Caco-2 (cell line): ENCODE measurements at places on chromosomes 7 and 10.

GRCh38 chr10:71590781-71591350, 128.7 kb downstream of the C10orf105 start:
- no peak for DNase-seq

GRCh38 chr10:123354521-123354920, 200.3 kb downstream of the BUB3 start:
- no peak for DNase-seq

- DNase-seq, result no peak
Measured at GRCh38 chr7:54663603-54664234, 95.3 kb downstream of the SEC61G start.

GRCh38 chr10:95505641-95506040, 55.5 kb downstream of the SORBS1 start:
- no peak for DNase-seq

DNA sequence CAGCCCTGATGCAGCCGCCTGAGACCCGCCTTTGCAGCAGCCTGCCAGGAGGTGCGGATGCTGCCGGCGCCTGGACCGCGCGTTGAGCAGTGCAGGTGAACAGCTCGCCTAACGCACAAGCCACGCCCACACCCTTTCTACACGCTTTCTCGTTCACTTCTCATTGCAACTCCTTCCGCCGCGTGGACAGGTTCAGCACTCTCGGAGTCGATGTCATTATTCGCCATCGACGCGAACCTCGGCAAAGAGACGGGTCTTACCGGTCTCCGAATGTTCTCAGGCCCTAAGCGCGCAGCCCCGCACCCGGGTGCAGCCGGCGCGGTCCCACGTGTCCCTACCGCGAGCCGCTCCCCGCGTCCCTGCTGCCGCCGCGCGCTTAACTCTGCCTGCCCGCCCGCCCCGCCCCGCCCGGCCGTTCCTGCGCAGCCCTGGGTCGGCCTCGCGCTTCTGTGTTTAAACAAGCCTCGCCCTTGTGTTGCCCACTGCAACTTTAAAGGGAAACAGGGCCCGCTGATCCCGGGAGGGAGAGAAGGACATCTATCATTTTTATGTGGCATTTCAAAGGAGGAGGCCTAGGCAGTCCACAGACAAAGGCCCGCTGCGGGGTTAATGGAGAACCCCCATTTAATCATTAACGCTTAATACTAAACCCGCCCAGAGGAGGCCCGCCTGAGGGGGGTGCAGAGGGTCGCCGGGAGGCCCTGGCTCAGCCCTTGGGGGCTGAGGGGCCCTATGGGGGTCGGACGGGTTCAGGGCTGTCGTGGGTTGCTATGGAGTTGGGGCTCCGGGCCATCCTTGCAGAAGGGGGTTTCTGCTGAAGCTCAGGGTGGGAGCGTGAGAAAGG, 128.5 kb downstream of the WDR11 start:
- peak; percentile 97 for DNase-seq

DNA sequence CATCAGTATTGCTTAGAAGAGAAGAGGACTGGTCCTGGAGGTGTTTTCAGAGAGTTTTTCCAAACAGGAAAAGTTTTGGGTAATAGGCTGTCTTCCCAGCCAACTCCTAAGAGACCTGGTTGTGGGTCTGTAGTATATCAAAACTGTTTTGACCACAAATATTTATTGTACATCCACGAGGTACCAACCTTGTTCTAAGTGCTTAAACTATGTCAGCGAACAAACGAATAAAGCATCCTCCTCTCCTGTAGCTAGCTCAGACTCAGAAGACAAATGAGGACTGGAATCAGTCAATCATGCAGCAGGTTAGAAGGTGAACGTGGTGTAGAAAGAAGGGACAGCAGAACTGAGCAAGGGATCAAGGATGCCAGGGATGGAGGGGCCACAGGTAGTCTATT, 61.6 kb upstream of the MKI67 start:
- DNase-seq, result no peak

DNA sequence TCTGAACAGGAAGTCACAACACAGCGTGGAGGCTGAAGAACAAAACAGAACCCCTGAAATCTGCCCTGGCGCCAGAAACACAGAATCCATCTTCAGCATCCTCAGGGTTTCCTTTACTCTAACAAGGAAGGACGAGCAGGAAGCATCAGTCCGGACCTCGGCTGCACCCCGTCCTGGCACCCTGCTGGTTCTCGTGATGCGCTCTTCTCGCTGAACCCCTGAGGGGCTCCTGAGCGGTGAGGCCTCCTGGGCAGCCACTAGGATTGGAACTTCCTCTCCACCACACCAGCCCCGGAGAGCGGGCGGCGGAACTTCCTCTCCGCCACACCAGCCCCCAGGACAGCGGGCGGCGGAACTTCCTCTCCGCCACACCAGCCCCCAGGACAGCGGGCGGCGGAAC, 461.9 kb downstream of the PTPRN2 start:
- no peak for DNase-seq

DNA sequence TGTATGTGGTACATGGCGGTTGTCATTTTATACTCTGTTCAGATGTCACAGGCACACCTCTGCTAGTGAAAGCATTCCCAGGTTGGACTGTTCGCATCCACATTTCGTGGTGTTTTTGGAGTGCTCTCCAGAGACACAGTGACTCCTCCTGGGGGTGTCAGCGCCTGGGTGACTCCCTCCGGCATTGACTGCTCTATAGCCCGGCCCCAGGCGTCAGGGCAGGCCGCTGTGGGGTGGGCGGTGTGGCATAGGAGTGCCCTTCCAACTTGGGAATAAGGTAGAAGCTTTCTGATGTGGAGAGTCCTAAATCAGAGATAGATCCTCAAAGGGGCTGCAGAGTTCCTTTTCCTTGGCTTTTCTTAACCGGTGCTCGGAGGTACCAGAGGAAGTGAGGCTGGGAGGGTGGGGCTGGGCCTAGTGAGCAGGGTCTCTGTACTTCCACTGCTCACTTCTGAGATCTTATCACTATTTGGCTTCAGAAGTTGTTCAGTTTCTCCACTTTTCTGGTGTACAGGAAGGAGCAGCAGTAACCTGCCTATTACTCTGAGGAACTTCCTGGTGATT, 32.3 kb downstream of the CCNY start:
- no peak for DNase-seq

GRCh38 chr10:64648915-64649314, 1127.7 kb downstream of the REEP3 start:
- peak; percentile 54 for DNase-seq

DNA sequence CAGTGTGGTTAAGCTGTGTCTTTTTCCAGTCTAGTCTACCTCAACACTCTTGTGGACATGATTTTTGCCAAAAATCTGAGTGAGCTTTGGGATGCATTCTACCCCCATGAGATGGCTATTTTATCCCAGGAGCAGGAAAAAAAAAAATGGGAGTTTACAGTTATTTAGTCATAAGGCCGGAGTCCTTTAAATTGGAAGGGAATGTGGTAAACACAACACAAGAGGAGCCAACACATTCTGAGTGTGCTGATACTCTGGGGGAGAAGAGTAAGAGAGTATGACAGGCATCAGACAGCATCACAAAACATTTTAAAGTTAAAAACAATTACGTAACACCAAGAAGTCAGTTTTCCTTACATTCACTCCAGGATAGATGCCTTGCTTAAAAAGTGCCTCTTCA, 46.1 kb downstream of the C1GALT1 start:
- DNase-seq, result no peak

GRCh38 chr10:46523119-46523961, 33.1 kb downstream of the GPRIN2 start:
- DNase-seq, result peak; percentile 45

DNA sequence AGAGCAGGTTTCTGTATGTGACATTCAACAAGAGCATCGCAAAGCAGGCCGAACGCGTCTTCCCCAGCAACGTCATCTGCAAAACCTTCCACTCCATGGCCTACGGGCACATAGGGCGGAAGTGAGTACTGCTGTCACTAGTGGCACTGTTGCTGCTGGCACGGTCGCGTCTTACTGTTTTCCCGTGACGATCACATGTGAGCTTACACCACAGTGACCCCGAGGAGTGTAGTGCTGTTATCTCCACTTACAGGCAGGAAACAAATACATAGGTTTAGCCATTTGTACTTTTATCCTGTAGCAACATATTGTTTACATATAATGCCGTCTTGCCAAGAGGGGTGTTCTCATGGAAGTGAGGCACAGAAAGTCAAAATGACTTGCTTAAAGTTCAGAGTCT, 25.4 kb downstream of the FBH1 start:
- DNase-seq, result no peak

DNA sequence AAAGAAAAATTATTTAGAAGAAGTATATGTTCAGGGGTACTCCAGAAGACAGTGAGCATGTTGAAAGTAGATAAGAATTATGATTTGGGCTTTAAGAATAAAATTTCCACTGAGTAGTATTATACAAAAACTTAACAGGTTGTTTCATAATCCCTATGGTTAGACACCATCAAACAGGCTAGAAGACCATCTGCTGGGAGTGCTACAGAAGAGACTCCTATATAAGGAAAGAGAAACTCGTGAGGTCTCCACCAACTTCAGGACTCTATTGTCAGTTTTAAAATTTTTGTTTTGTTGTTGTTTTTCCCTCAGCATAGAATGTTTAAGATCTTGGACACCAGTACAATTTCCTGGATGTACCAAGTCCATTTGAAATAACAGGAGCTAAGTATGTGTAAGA, 13.1 kb downstream of the DNAJC1 start:
- DNase-seq, result no peak
